ENCODE measurements at places on chromosomes 3 and 15. TPM values are rescaled to one million over a fixed set of nuclear protein-coding genes. Genes with fewer than 3 reads are reported as not detected.

The CA12 gene
- total RNA-seq, result 26.5 TPM

The B3GALNT1 gene
- 20.7 TPM for total RNA-seq

The C3orf20 gene
- total RNA-seq, result 0.09 TPM

The DAZL gene
- not detected for total RNA-seq

The LMAN1L gene
- total RNA-seq, result not detected

The NCBP2 gene
- total RNA-seq, result 42.4 TPM

The GPR62 gene
- total RNA-seq, result not detected

The ATG7 gene
- 16.9 TPM for total RNA-seq

The PLA2G4E gene
- total RNA-seq, result not detected

The HCN4 gene
- total RNA-seq, result not detected

The HTR3E gene
- not detected for total RNA-seq

The HDGFL3 gene
- total RNA-seq, result 32.6 TPM

The POMGNT2 gene
- total RNA-seq, result 22.8 TPM

The DTWD1 gene
- total RNA-seq, result 34.8 TPM

The SECISBP2L gene
- total RNA-seq, result 14.9 TPM

The FBXL2 gene
- total RNA-seq, result 13.1 TPM

The HAPLN3 gene
- total RNA-seq, result 3.7 TPM

The CKMT1B gene
- not detected for total RNA-seq

The SKOR1 gene
- under 0.01 TPM for total RNA-seq

The TGM5 gene
- not detected for total RNA-seq

The NTRK3 gene
- total RNA-seq, result not detected

The LMOD3 gene
- not detected for total RNA-seq

The PPP1R14D gene
- not detected for total RNA-seq

The CLDND1 gene
- total RNA-seq, result 59.5 TPM

The CTDSPL gene
- total RNA-seq, result 39.7 TPM

The CTXN2 gene
- not detected for total RNA-seq

Data from pericardium fibroblast (primary cell).